MG63 (cell line): ENCODE measurements at places on chromosomes 6 and 20. TPM values are rescaled to one million over a fixed set of nuclear protein-coding genes. Genes with fewer than 3 reads are reported as not detected.

- DNase-seq = no peak
These were observed 203.6 kb downstream of the PLCB1 start for GRCh38 chr20:8335495-8336195.

TINAG gene
- not detected in 2 replicates for total RNA-seq

DNA sequence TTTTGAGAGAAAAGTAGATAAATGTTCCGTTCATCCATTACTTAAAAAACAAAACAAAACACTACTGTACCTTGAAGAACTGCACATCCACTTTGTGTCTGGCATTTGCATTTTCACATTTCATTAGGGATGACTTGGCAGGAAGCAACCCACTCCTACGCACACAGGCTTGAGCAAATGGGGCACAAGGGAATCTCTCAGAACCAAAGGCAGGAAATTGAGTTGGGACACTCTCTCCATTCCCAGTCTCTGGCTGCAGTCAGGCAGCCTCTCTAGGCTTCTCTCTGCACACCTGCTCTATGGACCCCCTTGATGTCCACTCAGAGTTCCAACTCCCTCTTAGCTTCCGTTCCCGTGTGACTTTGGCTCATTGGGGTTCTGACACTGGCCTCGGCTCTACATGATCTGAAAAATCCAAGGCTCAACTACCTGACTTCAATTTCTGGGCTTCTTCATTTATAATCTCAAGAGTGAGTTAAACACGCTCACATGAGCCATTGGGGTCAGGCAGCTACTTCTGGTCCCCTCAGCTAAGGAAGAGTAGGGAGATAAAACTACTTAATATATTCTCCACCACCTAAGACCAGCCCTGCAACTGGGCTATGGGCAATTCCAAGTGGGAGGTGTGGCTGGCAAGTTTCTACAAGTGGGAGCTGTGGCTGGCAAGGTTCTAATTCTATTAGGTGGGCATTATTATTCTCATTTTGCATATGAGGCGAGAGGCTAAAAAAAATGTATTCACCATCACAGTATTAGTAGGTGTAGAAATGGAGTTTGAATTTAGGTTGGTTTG is 251.9 kb downstream of the SOD2 start:
- DNase-seq = no peak

BACH2 gene
- not detected in 2 replicates for total RNA-seq
